AG04450 (cell line): ENCODE measurements at places on chromosomes 16 and 17. TPM values are rescaled to one million over a fixed set of nuclear protein-coding genes. Genes with fewer than 3 reads are reported as not detected.
A peak's percentile ranks its signal among the peaks of the same experiment; 100 is the strongest.

DNA sequence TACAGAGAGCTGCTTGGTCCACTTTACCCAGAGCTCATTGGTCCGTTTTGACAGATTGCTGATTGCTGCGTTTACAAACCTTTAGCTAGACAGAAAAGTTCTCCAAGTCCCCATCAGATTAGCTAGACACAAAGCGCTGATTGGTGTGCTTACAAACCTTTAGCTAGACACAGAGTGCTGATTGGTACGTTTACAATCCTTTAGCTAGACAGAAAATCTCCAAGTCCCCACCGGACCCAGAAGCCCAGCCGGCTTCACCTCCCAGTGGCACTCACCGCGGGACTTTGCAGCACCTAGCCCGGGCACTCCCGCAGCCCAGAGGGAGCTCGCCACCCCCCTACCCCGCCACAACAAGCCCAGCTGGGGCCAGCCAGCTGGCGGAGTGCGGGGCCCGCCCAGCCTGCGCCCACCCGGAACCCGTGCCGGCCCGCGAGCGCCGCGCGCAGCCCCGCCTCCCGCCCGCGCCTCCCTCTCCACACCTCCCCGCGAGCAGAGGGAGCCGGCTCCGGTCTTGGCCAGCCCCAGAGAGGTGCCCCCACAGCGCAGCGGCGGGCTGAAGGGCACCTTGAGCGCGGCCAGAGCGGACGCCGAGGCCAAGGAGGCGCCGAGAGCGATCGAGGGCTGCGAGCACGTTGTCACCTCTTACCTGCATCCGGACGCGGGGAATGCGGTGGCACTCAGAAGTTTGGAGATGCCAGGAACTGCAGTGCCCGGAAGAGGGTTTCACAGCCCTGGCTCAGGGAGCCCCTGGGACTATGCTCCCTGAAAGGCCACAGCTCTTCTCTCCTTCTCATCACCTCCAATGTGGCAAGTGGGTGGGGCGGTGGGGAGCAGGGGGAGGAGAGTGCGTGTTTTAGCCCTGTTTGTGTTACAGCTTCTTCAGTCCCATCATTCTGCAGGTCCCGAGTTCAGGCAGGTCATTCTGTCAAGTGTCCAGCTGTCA, 1504.5 kb downstream of the CDH11 start:
- DNase-seq = no peak

DNA sequence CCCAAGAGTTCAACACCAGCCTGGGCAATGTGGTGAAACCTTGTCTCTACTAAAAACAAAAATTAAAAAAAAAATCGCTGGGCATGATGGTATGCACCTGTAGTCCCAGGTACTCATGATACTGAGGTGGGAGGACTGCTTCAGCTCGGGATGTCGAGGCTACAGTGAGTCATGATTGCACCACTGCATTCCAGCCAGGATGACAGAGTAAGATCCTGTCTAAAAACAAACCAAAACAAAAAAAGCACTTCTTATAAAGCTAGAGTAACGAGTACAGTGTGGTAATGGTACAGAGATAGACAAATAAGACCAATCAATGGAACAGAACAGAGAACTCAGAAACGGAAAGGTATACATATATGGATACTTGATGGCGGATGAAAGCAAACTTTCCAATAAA, 4.4 kb downstream of the NSMCE1 start:
- DNase-seq = no peak

GRCh38 chr16:17497648-17498047, 26.9 kb upstream of the XYLT1 start:
- no peak for DNase-seq

DNA sequence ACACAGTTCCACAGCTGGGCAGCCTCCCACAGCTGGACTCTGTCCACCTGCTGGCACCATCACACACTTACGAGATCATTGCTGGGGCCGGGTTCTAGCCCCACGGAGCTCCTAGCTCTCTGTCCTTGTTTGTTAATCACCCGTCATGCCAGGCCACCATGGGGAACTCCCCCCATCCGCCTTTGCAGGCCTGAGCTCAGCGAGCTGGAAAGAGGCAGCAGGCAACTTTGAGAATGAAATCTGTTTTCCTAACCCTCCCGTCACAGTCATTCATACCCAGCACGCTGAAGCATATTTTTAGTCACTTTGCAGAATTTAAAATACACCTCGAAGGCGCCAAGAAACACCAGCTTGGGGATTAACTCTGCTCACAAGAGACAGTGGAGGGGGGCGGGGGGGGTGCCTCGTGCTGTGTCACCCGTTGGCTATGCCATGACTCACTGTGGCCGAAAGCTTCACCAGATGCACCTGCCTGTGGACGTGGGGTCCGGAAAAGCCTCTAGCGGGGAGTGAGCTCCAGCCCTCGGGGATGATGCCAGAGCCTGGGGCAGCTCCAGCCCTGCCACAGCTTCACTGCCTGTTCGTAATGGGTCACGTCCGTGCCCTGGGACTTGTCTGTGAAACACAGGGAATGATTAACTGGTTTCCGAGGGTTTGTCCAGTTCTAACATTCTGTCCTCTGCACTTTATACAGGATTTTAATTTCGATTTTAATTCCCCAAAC, 1.4 kb upstream of the SPNS2 start:
- DNase-seq = no peak

DNA sequence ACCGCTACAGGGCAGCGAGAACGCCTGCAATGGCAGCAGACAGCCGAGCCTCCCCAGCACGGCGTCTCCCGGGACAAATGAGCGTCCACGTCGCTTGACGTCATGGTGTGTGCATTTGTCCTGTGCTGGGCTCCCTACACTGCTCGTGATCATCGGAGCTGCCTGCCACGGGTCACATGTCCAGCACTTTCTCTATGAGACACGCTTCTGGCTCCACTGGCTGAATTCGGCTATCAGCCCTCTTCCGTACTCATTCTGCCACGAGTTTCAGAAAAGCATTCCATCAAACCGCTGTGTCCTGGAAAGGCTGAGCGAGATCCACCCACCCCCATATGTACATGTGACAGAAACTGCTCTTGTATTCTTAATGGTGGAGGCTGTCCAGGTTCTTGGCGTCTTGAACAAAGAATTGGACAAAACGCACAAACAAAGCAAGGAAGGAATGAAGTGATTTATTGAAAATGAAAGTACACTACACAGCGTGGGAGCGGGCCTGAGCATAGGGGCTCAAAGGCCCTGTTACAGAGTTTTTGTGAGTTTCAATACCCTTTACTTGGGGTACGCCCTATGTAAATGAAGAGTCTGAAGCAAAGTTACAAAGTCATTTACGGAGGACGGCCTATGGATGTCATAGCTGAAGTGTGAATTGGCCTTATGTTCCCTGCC, 28.5 kb upstream of the SHCBP1 start:
- DNase-seq = no peak

- DNase-seq = no peak
Observed at GRCh38 chr16:5523829-5524228, 426.2 kb upstream of the EEF2KMT start.

GRCh38 chr17:10756185-10756584, 26.4 kb upstream of the TMEM220 start:
- no peak for DNase-seq

- DNase-seq = no peak
Observed at GRCh38 chr17:58315281-58315711, 13.3 kb downstream of the TSPOAP1 start.

DNA sequence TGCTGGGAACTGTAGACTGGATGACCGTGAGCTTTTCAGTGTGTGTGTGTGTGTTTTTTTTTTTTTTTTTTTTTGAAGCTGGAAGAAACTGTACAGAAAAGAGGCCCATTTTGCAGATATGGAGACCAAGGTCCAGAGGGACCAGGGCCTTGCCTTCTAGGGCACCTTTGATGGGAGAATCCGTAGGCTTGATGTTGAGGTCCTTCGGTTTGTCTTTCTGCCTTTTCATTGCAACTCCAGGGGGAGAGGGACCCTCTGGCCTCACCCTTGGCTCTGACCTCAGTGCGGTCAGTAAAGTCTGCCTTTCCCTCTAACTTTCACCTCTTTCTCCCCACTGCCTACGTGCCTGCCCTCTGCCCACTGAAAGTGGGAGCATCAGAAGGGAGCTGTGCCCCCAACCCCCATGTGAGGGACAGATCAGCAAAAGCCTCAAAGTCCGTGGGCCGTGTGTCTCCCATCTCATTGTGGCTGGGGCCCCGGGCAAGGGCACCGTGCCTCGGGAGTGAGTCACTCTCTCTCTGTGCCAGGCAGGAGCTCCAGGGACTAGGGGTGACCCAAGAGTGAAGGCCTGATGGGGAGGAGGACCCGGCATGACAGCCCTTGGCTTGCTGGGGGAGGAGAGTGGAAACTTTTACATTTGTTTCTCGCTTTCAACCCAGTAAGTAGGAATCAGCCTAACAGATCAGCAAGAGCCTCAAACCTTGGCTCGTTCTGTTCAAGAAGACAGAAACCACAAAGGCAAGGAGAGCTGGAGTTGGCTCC, 123.6 kb downstream of the CMIP start:
- no peak for DNase-seq

DNA sequence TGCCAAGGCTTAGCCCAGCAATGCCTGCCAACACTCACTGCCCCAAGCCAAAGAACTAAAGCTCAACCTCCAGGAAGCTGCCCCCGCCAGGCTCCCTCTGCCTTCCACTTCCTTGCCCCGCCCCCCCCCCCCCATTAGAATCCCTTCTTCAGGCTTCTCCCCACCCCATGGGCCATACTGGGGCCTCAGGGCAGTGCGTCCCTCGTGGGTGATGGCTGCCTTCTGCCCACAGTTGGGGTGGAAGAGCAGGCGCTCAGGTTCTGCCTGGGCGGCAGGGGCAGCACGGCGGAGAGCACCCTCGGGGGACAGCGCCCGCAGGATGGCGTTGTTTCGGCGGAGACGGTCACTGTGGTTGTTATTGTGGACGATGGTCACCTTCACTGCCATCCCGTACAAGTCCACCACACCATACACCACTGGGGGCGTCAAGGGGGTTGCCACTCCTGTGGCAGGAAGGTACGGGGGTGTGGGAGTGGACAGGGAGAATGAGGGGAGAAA, 4.1 kb downstream of the NEURL4 start:
- no peak for DNase-seq

DNA sequence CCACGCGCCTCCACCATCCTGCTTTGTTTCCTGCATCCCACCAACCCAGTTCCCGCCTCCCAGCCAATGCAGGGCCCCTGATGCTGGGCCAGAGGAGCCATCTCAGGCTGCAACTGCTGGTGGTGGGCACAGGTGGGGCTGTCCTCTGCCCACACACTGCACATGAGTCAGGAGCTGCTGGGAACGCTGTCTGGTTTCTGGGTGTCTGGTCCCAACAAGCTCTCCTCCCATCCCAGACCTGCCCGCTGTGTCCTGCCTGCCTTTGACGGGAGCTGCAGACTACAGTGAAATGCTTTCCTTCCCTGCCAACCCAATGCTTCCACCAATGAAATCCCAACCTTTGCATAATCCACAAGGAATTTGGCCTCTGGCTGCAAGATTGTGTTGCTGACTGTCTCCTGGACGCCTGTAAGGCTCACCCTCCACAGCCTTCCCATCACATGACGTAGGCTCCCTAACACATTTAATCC, 98.9 kb downstream of the N4BP1 start:
- DNase-seq = peak; percentile 34

- DNase-seq = peak; percentile 27
Observed at GRCh38 chr16:83138976-83139690, 512.4 kb downstream of the CDH13 start.

DNA sequence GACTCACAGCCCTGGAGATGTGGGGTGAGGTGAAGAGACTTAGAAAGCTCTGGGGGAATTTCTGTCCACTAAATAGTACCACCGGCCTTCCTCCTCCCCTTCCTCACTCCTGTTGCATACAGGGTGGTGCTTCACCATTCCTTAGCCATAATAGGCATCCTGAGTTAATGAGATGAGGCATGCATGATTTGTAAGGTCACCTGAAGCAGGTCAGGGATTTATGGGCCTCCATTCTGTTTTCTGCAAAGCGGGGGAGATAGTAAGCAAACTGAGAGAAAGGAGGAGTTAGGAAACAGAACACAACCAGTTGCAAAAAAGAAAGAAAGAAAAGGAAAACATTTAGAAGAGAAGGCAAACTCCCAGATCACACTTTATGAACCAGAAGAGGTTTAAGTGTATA, 9.3 kb upstream of the MYOCD start:
- DNase-seq = no peak

DNA sequence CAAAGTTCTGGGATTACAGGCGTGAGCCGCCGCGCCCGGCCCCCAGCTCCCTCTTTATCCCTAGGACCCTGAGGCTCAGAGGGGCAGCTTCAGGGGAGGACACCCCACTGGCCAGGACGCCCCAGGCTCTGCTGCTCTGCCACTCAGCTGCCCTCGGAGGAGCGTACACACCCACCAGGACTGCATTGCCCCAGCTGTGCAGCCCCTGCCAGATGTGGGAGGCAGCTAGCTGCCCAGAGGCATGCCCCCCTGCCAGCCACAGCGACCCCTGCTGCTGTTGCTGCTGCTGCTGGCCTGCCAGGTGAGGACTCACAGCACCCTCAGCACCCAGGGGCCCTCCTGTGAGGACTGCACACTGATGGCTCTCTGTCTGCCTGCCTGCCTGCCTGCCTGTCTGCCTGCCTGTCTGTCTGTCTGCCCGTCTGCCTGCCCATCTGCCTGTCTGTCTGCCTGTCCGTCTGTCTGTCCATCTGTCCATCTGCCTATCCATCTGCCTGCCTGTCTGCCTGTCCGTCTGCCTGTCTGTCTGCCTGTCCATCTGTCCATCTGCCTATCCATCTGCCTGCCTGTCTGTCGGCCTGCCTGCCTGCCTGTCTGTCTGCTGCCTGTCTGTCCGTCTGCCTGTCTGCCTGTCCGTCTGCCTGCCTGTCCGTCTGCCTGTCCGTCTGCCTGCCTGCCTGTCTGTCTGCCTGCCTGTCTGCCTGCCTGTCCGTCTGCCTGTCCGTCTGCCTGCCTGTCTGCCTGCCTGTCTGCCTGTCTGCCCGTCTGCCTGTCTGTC, 5.0 kb downstream of the GCGR start:
- DNase-seq = no peak

- DNase-seq = no peak
Observed at GRCh38 chr17:68972119-68972704, 17.0 kb upstream of the ABCA8 start.

- DNase-seq = no peak
Observed at GRCh38 chr17:73765824-73766563, 121.7 kb upstream of the SDK2 start.

GRCh38 chr16:4514606-4515005, 24.0 kb downstream of the CDIP1 start:
- DNase-seq = no peak

- DNase-seq = no peak
Observed at GRCh38 chr17:4256952-4257351, 6.8 kb downstream of the ANKFY1 start.

GRCh38 chr17:69853541-69854224, 221.3 kb upstream of the KCNJ16 start:
- no peak for DNase-seq

GRCh38 chr17:37737081-37737480, 7.8 kb downstream of the HNF1B start:
- DNase-seq = no peak

- DNase-seq = no peak
Observed at GRCh38 chr17:1865252-1866037, 35.6 kb downstream of the RPA1 start.

Gene RNF112
- polyA plus RNA-seq = 3.3 and 4.5 TPM in 2 replicates

Gene OTOP2
- not detected in 2 replicates for polyA plus RNA-seq

Gene PLCG2
- polyA plus RNA-seq = 0.07 and 0.16 TPM in 2 replicates

Gene RASD1
- 0.55 and 0.91 TPM in 2 replicates for polyA plus RNA-seq

Gene GRAP
- 0.04 and 0.15 TPM in 2 replicates for polyA plus RNA-seq

Gene NPIPB6
- 0.47 and 0.67 TPM in 2 replicates for polyA plus RNA-seq

Gene CCL5
- not detected in 2 replicates for polyA plus RNA-seq

Gene NPIPA5
- 13.3 and 15.9 TPM in 2 replicates for polyA plus RNA-seq

Gene KRT24
- polyA plus RNA-seq = not detected in 2 replicates
